ENCODE measurements at places on chromosomes 16 and 17. TPM values are rescaled to one million over a fixed set of nuclear protein-coding genes. Genes with fewer than 3 reads are reported as not detected.
A peak's percentile ranks its signal among the peaks of the same experiment; 100 is the strongest.

- DNase-seq: no peak
Observed at GRCh38 chr16:85916141-85916890, 17.4 kb downstream of the IRF8 start.

RAB40C gene
- 11.6 TPM for polyA plus RNA-seq

DNA sequence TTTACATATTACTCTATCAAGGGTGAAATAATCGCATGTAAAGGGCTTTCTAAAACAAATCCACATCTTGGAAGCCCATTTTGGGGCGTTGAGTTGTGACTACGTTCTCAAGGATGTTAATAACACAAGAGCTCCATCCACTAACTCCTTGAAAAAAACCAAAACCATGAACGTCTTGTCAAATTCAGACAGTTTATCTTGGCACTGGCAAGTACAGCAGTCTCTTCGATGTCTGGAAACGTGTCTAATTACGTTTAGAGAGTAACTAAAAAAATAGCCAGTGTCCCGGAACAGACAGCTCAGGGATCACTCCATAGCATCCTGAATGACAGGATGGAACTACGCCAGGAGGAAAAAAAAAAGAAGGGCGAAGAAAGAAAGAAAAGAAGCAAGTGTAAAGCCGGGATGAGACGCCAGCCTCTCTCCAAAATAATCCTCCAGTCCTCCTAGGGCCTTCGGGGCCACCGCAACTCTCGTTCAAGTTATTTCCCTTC lies 954 bp downstream of the MYO1D start:
- peak; percentile 54 for DNase-seq

DNA sequence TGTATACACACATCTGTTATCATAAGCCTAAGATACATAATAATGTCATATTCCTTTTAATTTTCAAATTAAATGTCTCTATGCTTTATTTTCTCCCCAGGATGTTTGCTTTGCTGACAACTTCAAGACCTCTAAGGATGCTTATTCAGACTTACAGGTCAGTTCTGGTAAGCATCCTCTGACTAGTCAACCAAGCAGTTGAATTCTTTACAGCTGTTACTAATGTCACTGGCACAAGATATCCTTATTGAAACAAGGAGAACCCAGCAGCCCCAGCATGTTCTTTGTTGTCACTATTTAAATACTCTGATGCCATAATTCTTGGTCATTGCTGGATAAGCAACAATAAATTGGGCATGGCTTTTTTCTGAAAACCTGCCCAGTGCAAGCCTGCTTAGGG lies 232.3 kb upstream of the PMFBP1 start:
- DNase-seq: no peak

DNA sequence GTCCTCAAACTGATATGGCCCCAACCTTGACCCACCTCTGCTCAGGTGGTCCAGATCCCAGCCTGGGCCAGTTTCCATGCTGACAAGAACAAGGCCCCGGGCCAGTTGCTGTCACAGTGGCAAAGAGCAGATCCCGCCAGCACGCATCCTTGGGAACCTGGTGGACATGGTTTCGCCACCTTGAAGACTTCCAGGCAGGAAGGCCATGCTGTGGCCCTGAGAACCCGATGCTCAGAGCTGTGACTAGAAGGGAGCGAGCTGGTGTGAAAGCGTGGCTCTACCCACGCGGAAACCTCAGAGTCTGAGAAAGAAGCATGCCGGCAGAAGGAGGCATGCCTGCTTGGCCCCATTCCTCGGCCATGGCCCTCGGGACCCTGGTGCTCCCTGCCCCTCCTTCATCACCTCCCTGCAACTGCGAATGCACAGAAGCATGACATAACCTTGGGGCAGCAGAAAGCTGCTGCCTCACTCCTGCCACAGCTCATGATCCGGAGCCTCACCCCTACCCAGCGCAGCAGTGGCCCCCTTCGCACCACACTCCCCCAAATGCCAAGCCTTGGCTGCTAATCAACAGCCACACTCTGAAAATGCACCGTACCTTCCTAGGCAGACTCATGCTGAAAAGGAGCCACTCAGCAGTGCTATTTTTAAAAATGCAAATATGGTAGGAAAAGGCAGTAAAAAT lies 33.2 kb downstream of the UBE2O start:
- no peak for DNase-seq

CD300E gene
- polyA plus RNA-seq: 0.49 TPM

OSGIN1 gene
- 0.58 TPM for polyA plus RNA-seq

DNA sequence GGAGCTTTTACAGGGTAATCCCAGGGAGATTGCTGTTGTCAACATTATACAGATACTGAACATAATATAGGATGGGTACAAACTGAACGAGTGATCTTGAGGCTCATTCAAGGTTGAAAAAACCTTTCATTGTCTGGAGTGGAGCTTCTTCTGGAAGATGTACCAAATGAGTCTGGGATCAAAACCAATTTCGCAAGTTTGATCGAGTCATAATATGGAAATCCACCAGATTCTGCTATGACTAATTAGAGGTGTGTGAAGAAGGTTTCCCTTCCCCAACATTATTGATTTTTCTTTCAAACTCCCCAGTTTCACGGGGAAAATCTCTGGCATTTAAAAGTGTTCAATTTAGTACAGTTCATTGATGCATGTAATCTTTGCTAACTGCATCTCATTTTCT lies 324.1 kb downstream of the ZFHX3 start:
- no peak for DNase-seq

SPNS2 gene
- polyA plus RNA-seq: 8.0 TPM

- no peak for DNase-seq
Observed at GRCh38 chr17:74342224-74342623, 16.2 kb downstream of the KIF19 start.

DNA sequence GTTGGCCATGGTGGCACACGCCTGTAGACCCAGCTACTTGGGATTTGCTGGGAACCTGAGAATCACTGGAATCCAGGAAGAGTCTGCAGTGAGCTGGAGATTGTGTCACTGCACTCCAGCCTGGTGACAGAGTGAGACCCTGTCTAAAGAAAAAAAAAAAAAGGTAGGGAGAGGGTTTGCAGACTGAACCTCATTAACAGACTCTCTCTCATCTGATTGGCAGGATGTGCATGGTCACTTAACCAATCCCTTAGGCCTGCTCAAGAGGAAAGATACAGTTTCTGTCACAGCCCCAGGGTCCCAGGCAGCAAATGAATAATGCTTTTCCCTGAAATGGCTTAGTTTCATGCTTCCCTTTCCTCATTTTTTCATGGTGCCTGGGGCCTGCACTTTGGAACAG lies 160.5 kb upstream of the KCNJ16 start:
- no peak for DNase-seq

- peak; percentile 58 for DNase-seq
Observed at GRCh38 chr16:79264237-79265109, 336.1 kb downstream of the MAF start.

GRCh38 chr17:38343608-38344419 lies at the start of gene GPR179:
GPR179 (minus strand) TSS chr17:38343956; CDS start chr17:38343789, 167 bp downstream.
- no peak for DNase-seq

IQCK gene
- 15.2 TPM for polyA plus RNA-seq

GRCh38 chr17:53736516-53737240 lies 86.0 kb upstream of the KIF2B start:
- peak; percentile 1 for DNase-seq

DNA sequence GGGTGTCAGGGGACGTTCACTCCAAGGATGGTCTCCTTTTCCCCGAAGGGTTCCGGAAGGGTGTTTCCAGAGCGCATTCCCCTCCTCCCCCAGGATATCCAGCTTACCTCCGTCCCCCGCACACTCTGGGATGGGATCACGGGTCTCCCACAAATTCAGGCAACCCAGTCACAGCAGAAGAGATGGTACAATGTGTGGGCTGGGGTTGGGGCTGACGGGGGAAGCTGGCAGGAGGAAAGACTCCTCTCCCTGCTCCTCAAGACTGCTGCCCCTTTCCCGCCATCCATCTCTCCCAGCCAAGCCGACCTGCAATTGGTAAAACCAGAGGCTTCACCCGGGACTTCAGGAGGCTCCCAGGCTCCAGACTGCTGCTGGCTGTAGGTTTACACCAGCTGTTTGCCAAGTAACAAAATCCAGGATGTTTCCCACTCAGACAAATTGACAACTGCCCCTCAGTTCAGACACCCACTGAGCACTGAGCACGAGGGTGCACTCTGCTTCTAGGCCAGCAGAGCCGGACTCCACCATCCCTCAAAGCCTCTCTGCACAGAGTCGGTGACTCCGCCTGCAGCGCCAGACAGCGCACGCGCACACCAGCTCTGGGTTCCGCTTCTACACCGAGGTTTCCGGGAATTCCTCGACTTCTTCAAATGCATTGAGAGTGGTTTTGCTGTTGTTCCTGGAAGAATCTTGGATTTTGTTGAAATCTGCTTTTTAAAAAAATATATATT lies 37.7 kb downstream of the ASPA start:
- no peak for DNase-seq

KRTAP29-1 gene
- not detected for polyA plus RNA-seq

- DNase-seq: no peak
Observed at GRCh38 chr17:64484380-64484779, 12.5 kb downstream of the POLG2 start.

GRCh38 chr16:69619514-69619913 lies 53.7 kb downstream of the NFAT5 start:
- DNase-seq: no peak

MFSD6L gene
- 0.36 TPM for polyA plus RNA-seq

DNASE1L2 gene
- polyA plus RNA-seq: 0.60 TPM

DNA sequence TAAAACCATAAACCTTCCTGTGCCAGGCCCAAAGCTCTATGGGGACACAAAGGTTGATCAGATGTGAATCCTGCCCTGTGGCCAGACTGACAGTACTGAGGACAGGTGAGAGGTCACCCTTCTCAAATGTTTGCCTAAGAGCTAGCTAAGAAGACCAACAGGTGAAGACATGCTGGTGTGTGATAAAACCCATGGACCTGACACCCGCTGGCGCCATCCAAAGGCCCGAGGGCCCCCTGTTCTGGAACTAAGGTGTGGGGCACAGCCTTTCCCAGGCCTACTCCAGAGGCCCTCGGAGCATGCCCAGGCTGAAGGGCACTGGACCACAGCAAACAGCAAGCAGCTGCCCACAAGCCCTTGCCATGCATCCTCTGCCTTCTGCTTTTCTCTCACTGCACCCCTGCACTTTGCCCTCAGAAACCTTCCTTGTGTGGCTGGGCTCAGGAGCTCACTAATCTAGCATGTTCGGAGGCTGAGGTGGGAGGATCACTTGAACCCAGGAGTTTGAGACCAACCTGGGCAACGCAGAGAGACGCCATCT lies 5.2 kb upstream of the CDK3 start:
- DNase-seq: no peak

TMEM98 gene
- polyA plus RNA-seq: 49.0 TPM

KRT13 gene
- 0.27 TPM for polyA plus RNA-seq

LRRC37A gene
- 2.3 TPM for polyA plus RNA-seq

EPN2 gene
- polyA plus RNA-seq: 18.2 TPM

GRCh38 chr17:1034652-1035210 lies 37.8 kb downstream of the TIMM22 start:
- no peak for DNase-seq

GRCh38 chr17:74045608-74046280 lies 157.7 kb upstream of the RPL38 start:
- no peak for DNase-seq

GRCh38 chr17:17740615-17741348 lies 59.5 kb downstream of the RAI1 start:
- DNase-seq: no peak

- DNase-seq: no peak
Observed at GRCh38 chr16:81130126-81130525, 33.9 kb upstream of the GCSH start.

MT4 gene
- polyA plus RNA-seq: not detected

DNA sequence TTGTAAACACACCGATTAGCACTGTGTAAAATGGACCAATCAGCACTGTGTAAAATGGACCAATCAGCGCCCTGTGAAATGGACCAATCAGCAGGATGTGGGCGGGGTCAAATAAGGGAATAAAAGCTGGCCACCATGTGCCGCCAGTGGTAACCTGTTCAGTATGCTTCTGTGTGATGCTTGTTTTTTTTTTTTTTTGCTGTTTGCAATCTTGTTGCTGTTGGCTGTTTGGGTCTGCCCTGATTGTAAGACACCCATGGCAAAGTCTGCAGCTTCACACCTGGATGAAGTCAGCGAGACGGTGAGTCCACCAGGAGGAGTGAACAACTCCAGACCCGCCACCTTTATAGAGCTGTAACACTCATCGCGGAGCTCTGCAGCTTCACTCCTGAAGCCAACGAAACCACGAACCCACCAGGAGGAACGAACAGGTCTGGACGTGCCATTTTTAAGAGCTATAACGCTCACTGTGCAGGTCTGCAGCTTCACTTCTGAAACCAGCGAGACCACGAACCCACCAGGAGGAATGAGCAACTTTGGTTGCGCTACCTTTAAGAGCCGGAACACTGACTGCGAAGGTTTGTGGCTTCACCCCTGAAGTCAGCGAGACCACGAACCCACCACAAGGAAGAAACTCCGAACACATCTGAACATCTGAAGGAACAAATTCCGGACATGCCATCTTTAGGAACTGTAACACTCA lies 85.0 kb upstream of the MED9 start:
- no peak for DNase-seq

RCVRN gene
- 1.1 TPM for polyA plus RNA-seq

FOXN1 gene
- polyA plus RNA-seq: not detected

BICDL2 gene
- not detected for polyA plus RNA-seq

CDK5R1 gene
- polyA plus RNA-seq: 8.3 TPM

MEFV gene
- 0.20 TPM for polyA plus RNA-seq

GRCh38 chr16:86783636-86784626 lies 205.6 kb downstream of the FOXL1 start:
- DNase-seq: peak; percentile 29

COIL gene
- polyA plus RNA-seq: 16.9 TPM
